Posterior cingulate gyrus (tissue), 11 donors: ENCODE measurements at places on chromosomes 3 and 15.

GRCh38 chr15:41061667-41062066 is 54.4 kb downstream of the INO80 start:
- no peak for DNase-seq

DNA sequence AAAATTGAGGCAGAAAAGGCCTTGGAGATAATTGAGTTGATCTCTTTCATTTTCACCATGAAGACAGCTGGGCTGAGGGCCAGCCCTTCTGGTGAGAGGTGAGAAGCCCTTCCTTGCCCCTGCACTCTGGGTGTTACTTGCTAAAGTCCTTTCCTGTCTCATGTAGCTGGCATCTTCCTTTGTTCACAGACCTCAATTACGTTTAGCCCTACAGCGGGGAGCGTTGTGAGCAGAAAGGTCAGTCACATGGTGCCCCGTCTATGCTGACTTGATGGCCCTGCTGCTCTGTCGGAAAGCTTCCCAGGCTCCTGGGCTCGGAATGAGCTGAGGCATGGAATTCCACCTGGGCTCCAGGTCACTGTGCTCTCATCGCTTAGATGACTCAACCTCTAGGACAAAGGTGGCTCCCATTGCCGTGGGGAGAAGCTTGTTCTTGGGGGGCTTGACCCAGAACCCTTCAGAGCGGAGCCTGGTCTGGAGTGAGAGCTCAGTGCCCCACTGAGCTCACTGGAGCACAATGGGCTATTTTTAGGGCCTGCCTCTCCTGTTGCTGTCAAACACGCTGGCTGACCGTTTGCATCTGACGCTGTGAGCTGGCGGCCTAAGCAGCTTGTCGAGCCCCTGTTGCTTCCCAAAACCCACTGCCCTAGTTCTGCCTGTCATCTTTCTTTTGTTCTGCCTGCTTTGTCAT is 47.0 kb downstream of the RPLP1 start:
- DNase-seq, result no peak

GRCh38 chr3:147554332-147554731 is 145.2 kb downstream of the ZIC1 start:
- DNase-seq, result no peak

DNA sequence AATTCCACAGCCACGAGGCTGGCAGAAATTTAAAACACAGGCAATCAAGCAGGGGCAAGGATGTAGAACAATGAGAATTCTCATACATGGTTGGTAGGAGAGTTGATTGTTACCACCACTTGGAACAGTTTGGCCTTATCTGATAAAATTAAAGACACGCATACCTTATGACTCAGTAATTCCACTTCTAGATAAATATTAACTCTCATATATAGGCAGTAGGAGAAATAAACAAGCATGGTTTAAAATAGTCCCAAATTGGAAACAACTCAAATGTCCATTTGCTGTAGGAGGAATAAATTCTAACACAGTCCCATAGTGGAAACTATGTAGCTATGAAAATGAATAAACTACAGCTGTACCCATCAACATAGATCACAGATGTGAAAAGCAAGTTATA is 42.3 kb upstream of the USP3 start:
- DNase-seq, result no peak

DNA sequence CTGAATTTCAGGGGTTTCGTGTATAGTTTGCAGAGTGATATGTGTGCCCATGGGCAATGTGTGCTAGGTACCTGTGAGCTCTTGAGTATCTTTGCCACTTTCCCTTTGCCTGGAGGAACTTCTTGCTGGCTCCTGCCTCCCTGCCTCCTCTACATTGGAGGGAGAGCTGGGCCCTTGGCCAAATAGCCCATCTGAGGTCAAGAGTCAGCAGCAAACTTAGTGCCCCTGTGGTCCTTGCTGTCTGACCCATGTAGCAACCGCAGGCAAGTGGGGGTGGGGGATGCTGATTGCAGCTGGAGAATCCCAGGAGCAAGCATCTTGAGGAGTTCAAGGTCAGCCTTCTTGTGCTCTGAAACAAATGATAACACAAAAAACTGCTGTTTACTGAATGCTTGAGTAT is 5.4 kb upstream of the TBC1D21 start:
- no peak for DNase-seq

DNA sequence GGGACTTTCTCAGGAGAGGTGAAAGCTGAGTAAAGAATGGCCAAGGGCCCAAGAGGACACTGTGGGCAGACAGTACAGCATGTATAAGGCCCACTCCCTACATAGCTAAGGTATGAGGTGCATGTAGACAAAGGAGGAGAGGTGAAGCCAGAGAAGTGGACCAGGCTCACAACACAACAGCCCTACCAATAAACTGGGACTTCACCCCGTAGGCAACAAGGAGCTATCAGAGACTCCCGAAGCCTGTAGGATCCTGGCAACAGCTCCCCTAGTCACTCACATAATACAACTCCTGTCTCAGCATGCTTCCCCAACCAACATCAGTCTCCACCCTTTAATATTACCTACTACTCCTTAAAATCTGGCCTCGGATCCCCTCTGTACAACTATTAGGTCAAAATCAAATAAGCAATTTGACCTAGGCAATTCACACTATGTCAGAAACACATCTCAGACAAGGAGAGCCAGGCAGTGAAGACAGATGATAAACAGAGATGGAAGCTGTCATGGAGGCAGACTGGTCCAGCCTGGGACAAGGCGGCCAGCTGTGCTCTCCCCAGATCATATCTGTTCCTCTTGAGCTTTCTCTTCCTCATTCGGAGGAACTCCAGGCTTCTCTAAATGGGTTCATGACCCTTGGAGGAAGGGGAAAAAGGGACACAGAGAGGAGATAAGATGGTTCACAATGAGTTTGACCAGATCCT is 1.4 kb downstream of the XXYLT1 start:
- DNase-seq, result no peak

- DNase-seq, result no peak
These were observed 467.9 kb downstream of the SOX2 start for GRCh38 chr3:182179631-182180030.

DNA sequence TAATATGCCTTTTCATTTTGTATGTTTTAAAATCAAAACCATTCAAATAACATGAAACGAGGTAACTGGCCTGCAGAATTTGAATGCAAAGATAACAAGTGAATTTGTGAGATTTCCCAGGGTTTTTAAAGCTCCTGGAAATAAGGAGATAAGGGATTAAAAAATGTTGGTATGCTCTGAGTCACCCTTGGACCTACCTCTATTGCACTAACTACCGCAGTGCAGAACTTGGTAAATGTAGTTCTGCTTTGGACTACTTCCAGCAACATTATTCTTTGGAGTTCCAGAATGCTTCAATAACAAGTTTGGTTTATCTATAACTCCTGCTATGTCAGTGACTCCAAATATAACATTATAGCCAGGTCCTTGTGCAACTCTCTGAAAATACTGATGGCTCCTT is 201.7 kb downstream of the GAP43 start:
- no peak for DNase-seq

GRCh38 chr15:33211176-33211808 is 16.8 kb upstream of the FMN1 start:
- no peak for DNase-seq
